RPMI7951 (cell line): ENCODE measurements at places on chromosomes 5 and 9.

GRCh38 chr9:135886147-135886981 lies 21.0 kb downstream of the CAMSAP1 start:
- no peak for DNase-seq

GRCh38 chr9:129280236-129280622 lies 102.2 kb upstream of the IER5L start:
- no peak for DNase-seq

GRCh38 chr5:80740999-80741398 lies 86.2 kb upstream of the DHFR start:
- no peak for DNase-seq

DNA sequence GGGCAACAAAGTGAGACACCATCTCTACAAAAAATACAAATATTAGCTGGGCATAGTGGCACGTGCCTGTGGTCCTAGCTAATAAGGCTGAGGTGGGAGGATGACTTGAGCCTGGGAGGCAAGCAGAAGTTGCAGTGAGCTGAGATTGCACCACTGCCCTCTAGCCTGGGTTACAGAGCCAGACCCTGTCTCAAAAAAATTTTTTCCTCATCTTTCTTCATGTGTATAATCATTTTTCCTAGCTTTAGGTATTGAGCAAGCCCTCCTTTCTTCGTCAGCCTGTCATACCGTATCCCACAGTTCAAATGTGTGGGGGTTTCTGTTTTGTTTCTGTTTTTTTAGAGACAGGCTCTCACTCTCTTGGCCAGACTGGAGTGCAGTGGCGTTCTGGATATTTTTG lies 41.3 kb downstream of the EHMT1 start:
- no peak for DNase-seq

DNA sequence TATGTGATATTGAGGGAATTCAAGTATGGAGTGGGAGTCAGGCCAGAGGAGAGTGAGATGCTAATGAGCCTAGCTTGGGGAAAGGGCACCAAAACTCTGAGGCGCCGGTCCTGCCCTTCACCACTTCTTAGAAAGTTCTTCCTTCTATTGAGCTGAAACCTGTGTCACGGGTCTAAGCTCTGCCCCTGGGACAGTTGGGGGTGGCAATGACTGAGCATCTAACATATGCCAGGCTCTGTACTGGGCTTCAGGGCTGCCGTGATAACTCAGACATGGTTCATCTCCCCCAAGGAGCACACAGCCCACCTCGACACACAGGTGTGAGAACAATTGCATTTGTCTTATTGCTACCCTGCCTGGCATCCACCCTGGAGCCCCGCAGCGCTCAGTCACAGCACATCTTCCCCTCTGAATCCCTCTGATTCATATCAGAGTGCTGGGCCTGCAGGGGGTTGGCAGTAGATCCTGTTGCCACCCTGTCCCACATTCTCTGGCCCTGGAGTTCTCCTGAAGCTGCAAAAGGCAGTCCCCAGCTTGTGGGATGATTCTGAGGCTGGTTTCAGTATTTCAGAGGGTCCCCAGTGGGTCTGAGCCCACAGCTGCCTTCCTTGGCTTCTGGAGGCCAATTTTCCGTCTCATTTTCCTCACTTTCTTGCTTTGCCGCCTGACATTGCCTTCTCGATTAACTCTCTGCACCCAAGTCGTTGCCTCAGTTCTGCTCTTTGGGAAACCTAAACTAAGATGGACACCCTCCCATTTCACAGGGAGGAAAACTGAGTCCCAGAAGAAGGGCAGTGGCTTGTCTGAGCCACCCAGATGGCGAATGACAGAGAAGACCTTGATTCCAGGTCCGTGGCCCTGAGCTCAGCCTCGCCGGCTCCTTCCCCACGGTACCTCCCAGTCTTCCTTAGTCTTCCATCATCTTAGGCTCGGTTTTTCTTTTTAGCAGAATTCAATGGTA lies 42.5 kb downstream of the ALG2 start:
- no peak for DNase-seq

DNA sequence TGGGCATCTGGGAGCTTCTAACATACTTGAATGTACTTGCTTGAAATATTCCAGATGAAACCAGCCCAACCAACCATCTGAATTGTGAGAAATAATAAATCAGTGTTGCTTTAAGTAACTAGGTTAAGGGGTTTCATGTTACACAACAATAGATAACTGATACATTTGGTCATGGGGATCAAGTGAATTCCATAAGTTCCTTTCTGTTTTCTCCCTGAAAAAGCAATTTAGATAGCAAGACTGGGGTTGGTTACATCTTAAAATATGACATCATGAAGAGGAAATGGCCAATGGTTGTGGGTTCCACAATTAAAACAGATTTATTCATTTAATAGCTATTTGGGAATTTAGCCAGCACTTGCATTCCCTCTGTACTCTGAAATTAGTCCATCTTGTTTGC lies 559.7 kb downstream of the TLR4 start:
- DNase-seq: no peak

DNA sequence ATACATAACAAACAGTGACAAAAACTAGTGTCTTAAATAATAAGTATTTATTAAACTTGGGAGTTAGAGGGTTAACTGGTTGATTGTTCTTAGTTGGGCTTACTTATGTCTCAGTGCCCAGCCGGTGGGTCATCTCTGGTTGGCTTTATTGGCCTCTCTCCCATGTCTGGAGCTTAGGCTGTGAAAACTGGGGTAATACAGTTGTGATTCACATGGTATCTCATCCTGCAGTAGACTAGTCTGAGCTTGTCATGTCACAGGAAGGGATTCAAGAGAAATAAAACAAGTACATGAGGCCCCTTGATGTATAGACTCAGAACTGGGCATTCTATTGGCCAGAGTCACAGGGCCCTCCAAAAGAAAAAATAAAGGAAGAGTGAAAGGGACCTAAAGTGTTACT lies 466.4 kb upstream of the SMC2 start:
- no peak for DNase-seq

DNA sequence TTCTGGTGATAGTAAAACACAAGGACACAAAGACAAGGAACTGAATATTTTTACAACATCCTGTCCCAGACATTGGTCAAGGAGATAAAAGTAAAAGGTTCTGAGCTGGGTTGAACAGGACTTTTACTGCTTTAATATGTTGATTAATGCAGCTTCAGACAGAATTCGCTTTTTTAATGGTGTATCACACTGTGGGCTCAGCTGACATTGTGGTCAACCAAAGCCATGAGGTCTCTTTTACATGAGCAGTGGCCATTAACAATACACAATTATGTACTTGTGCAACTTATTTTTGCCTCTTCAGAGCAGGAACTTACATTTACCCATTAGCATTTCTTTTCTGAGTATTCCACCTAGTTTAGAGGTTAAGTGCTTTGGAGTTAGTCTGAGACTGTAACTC lies 22.8 kb upstream of the ERBIN start:
- DNase-seq: peak; percentile 11

DNA sequence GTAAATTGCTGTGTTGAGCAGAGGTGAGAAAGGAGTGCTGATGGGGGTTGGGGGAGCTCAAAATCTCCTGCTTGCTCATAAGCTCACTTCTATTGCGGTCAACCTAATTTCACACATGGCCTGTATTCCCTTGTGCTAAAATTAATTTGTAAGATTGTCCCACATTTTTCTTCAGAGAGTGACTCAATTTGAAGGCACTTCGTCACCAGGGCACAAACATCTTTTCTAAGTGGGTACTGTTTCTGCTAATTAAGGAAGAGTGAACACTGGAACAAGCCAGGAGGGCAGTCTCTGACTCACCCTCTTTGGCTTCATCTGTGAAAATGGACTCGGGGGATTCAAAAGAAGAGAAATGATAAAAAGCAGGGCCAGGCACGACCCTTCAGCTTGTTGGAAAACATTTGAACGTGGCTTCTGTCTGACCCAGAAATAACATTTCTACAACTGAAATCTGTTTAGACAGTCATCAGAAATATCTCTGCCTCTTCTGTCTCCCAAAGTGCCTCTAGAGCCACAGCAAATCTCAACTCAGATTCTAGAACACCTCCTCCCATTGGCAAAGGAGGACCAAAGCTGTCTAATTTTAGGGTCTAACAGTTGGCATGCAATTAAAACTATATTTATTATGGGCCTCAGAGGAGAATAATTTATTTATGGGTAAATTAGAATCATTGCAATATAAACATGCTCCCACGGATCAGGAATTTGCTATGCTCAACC lies 49.8 kb downstream of the FEM1C start:
- DNase-seq: peak; percentile 66
